ENCODE measurements at places on chromosomes 7 and 10. TPM values are rescaled to one million over a fixed set of nuclear protein-coding genes. Genes with fewer than 3 reads are reported as not detected.

The SPDYE5 gene
- total RNA-seq, result not detected

The EFCAB10 gene
- total RNA-seq, result not detected

The EPHB4 gene
- total RNA-seq, result 29.4 TPM

The UPK3B gene
- 3.9 TPM for total RNA-seq

The CPXM2 gene
- 348 TPM for total RNA-seq

The GRID2IP gene
- 0.14 TPM for total RNA-seq

The TAS2R41 gene
- not detected for total RNA-seq

DNA sequence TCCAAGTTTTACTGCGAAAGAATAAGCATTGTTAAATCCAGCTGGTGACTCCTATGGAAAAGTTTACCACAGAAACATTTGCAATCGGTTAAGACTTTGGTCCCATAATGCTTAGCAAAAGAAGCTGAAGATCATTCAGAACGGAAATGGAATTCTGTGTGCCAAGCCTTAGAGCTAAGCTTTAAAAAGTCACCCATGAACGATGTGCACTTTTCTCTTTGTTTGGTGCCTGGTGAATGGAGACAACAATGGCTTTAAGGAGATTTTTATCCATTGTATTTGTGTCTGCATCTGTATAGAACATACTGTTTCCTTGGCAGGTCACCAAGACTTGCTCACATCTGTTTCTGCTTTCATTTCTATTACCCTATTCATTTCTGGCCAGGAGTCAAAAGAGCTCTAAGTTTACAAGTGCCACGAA, 26.3 kb upstream of the COL1A2 start:
- peak overlapping the region; percentile 81 for H3K27ac ChIP-seq
- peaks cover 57% of the 10 kb centered on the region for H3K4me1 ChIP-seq
- no peak for DNase-seq
- peak overlapping the region; percentile 55 for H3K4me3 ChIP-seq
- H3K36me3 ChIP-seq, result no peaks in the 10 kb centered on the region

GRCh38 chr7:122886357-122887081, at the start of gene CADPS2:
TSS of gene CADPS2 (minus strand) at chr7:122886460. CDS start at chr7:122886337, 123 bp downstream.
- H3K27me3 ChIP-seq, result no peaks in the 10 kb centered on the region
- peak within 1 kb of the TSS; percentile 91 for H3K27ac ChIP-seq
- peaks cover 4% of the 10 kb centered on the region for H3K4me1 ChIP-seq
- no peaks in the 10 kb centered on the region for H3K36me3 ChIP-seq
- H3K4me3 ChIP-seq, result peak within 1 kb of the TSS; percentile 95

DNA sequence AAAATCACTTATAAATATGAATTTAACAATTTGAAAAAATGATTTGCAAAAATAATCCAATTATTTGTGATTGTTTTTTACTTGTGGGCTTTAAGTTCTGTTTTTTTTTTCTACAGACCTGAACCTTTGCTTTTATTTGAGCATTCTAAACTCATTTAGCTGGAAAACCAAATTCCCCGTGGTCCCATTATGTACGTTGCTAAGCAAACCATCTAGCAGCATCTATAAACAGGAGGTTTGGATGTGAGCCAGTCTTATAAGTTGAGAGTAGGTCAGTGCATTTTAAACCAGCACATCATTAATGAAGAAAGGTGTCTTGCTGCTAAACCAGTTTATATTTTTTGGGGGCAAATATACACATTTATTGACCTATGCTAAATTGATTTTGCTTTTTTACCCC, 77.3 kb downstream of the LRRN3 start:
- no peaks in the 10 kb centered on the region for H3K36me3 ChIP-seq
- no peak for DNase-seq
- H3K4me3 ChIP-seq, result no peak overlapping the region
- H3K27me3 ChIP-seq, result no peaks in the 10 kb centered on the region
- H3K27ac ChIP-seq, result no peak overlapping the region

- no peak overlapping the region for H3K4me3 ChIP-seq
- H3K27me3 ChIP-seq, result no peaks in the 10 kb centered on the region
- no peaks in the 10 kb centered on the region for H3K4me1 ChIP-seq
- H3K27ac ChIP-seq, result no peak overlapping the region
Measured at GRCh38 chr10:101624526-101625102, 36.5 kb downstream of the DPCD start.

GRCh38 chr10:27685681-27686080, 59.9 kb downstream of the MKX start:
- H3K36me3 ChIP-seq, result no peaks in the 10 kb centered on the region
- H3K27ac ChIP-seq, result no peak overlapping the region
- peaks cover 16% of the 10 kb centered on the region for H3K4me1 ChIP-seq
- no peak for DNase-seq
- no peaks in the 10 kb centered on the region for H3K27me3 ChIP-seq

GRCh38 chr10:131184503-131184902, 127.0 kb downstream of the TCERG1L start:
- no peaks in the 10 kb centered on the region for H3K4me1 ChIP-seq
- no peak for DNase-seq
- H3K36me3 ChIP-seq, result no peaks in the 10 kb centered on the region

- no peaks in the 10 kb centered on the region for H3K36me3 ChIP-seq
- H3K4me3 ChIP-seq, result peak overlapping the region; percentile 36
- DNase-seq, result no peak
- peaks cover 17% of the 10 kb centered on the region for H3K4me1 ChIP-seq
- H3K27me3 ChIP-seq, result no peaks in the 10 kb centered on the region
Measured at GRCh38 chr7:159211540-159212182, 67.0 kb upstream of the VIPR2 start.

DNA sequence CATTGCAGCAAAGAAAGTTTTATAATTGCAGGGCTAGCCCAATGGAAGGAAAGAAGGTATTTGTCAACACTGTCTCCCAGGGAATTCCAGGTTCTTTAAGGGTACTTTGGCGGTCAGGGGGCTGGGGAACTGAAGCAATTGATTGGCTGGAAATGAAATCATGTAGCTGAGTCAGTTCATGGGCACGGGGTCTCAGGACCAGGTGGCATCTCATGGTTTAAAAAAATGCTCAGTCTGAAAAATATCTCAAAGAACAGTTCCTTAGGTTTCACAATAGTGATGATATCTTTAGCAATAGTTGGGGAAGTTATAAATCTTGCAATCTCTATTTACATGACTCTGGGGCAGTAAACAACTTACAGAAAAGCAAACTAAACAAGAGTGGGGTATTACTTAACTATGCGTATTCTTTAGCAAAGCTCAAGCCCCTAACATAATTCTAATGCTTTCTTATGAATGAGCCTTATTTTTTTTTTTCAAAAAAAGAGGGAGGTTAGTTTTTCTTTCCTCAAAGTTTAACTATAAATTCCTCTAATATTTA, 376.9 kb upstream of the NRG3 start:
- no peaks in the 10 kb centered on the region for H3K27me3 ChIP-seq
- H3K27ac ChIP-seq, result no peak overlapping the region
- H3K36me3 ChIP-seq, result no peaks in the 10 kb centered on the region

GRCh38 chr10:119285495-119286267, 78.3 kb downstream of the GRK5 start:
- peak overlapping the region; percentile 41 for H3K27ac ChIP-seq
- no peaks in the 10 kb centered on the region for H3K27me3 ChIP-seq
- peak overlapping the region; percentile 37 for H3K4me3 ChIP-seq

All from thoracic aorta (tissue), 2 donors.